Stimulated activated naive CD8-positive, alpha-beta T cell treated with anti-CD3 and anti-CD28 coated beads, Interleukin-15, amount 100 ng/mL, for 72 hours (primary cell): ENCODE measurements at places on chromosomes 16 and 17.

- no peak for DNase-seq
Measured at GRCh38 chr16:67269766-67270165, 9.6 kb upstream of the PLEKHG4 start.

DNA sequence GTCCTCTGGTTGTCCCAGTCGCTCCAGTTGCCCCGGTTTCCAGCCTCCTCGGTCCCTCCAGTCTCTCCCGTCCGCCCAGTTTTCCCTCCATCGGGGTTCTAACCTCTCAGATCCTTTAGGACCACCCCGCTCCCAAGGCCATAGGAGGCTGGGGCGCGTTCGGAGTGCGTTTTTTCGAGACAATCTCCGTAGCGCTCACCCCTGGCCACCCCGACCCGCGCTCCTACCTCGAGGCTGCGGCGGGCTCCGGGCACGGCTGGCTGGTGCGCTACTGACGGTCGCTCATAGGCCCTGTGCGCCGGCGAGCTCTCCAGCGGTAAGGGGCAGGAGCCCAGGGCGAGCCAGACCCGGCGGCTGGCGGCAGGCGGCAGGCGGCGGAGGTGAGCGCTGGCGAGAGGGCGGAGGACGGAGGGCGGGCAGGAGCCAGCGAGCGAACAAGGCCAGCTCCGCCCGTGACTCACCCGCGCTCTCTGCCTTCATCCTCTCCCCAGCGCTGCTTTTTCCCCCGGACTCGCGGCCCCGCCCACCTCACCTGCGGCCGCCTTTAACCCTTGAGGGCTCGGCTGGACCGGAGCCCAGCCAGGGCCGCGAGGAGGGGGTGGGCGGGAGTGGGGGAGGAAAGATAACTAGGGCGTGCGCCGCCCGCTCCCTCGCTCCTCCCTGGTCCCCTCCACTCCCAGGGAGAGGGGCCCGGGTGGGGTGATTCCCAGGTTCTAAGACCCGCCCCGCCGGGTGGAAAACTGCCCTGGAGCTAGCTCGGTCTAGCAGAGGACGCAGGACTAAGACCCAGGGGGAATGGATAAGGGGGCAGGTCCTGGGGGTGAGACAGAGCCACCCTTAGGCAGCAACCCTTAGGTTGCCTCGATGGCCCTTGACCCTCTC is at the start of gene SP6:
SP6 (minus strand) TSS at position 472 of the 882 bp plus-strand sequence. CDS start 2,734 bp downstream, outside the sequence.
- peak; percentile 69 for DNase-seq

- DNase-seq = peak; percentile 94
Measured at GRCh38 chr16:68244903-68245853, at the start of gene PLA2G15. TSS of gene PLA2G15 (plus strand) at chr16:68245373. CDS start at chr16:68245427, 54 bp downstream.

GRCh38 chr16:87063543-87063942 is 253.6 kb downstream of the C16orf95 start:
- no peak for DNase-seq

- DNase-seq = no peak
Measured at GRCh38 chr16:2082983-2083364, 35.2 kb downstream of the TSC2 start.

- no peak for DNase-seq
Measured at GRCh38 chr17:6532441-6532885, 23.9 kb downstream of the PITPNM3 start.

- no peak for DNase-seq
Measured at GRCh38 chr16:67082891-67083290, 26.9 kb upstream of the PHAF1 start.

- no peak for DNase-seq
Measured at GRCh38 chr17:42399121-42399520, 10.9 kb upstream of the STAT3 start.

DNA sequence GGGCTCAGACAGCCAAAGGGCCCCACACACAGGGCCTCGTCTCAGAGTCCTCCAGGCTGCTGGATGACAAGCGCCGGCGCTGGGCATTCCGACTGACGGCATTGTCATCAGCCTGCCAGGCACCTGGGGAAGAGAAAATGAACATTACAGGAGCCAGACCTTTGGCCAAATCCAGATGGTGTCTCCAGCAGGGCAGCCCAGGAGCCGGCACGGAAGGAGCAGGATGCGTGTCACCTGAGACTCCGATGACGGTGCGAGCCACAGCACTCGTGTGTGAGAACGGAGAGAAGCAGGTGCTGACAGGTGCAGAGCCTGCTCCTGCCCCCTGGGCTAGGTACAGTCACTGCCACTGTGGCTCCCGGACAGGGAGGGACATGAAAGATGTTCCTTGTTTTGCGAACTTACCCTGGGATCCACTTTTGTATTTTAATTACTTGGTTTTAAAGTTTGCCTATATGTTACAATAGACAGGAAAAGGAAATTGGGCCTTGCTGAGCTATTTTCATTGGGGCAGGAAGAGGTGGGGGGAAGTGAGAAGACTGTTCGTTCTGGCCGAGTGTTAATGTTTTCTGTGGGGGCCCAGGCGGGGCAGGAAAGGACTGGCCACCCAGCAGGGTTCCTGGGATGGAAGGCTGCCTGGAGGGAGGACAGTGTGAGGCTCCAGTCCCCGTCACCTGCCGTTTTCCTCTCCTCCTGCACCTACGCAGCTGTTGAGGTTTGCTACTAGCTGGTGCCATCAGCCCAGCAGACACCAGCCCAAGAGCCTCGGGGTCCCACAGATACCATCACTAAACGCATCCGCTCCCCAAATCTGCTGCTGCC is 4.4 kb upstream of the FOXJ1 start:
- DNase-seq = peak; percentile 62

DNA sequence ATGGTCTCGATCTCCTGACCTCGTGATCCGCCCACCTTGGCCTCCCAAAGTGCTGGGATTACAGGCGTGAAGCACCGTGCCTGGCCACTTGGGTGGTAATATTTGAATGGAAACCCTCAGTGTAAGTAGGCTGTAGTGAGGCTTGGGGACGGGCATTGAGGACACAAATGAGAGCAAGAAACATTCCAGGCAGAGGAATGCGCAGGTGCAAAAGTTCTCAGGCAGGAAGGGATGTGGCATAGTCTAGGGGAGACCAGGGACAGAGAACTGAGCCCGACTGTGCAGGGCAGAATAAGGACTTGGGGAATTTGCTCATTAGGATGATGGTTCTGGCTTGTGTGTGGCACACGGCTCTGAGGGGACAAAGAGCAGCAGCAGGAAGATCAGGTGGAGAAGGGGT is 54.8 kb downstream of the GRB2 start:
- no peak for DNase-seq
